G401 (cell line): ENCODE measurements at places on chromosomes 3 and 15. TPM values are rescaled to one million over a fixed set of nuclear protein-coding genes. Genes with fewer than 3 reads are reported as not detected.
A peak's percentile ranks its signal among the peaks of the same experiment; 100 is the strongest.

The ROBO1 gene
- total RNA-seq: 0.43 and 1.4 TPM in 2 replicates

DNA sequence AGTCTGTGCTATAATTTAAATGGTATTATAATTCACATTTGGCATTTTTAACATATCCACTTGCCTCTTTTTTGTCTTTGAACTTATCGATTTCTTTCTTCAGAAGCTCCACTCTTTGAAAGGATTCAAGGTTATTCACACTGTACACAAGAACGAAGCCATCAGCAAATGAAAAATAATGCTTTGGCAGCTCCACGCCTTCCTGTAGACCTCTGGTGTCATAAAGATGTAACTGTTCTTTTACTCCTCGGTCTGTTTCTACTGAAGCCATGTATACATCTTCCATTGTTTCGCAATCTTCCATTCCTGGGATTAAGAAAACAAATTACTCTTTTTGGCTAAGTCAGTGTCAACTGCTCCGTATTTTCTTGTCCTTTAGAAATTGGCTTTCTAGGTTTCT lies 16.0 kb downstream of the NKIRAS1 start:
- no peak for DNase-seq

The TRPM1 gene
- 3.2 TPM in 1 of 2 replicates, not detected in the other for total RNA-seq

The RSL24D1 gene
- 136 and 152 TPM in 2 replicates for total RNA-seq

- no peak for DNase-seq
Observed at GRCh38 chr3:196216089-196216564, at the start of gene SLC51A. Gene SLC51A, plus strand, starts transcription at chr3:196216534. Its CDS starts 179 bp downstream, at chr3:196216713.

The ACTC1 gene
- not detected in 2 replicates for total RNA-seq

GRCh38 chr3:49868862-49869466 lies 742 bp downstream of the CAMKV start:
- DNase-seq: no peak

- DNase-seq: no peak
Observed at GRCh38 chr15:88621789-88622604, 857 bp downstream of the AEN start.

DNA sequence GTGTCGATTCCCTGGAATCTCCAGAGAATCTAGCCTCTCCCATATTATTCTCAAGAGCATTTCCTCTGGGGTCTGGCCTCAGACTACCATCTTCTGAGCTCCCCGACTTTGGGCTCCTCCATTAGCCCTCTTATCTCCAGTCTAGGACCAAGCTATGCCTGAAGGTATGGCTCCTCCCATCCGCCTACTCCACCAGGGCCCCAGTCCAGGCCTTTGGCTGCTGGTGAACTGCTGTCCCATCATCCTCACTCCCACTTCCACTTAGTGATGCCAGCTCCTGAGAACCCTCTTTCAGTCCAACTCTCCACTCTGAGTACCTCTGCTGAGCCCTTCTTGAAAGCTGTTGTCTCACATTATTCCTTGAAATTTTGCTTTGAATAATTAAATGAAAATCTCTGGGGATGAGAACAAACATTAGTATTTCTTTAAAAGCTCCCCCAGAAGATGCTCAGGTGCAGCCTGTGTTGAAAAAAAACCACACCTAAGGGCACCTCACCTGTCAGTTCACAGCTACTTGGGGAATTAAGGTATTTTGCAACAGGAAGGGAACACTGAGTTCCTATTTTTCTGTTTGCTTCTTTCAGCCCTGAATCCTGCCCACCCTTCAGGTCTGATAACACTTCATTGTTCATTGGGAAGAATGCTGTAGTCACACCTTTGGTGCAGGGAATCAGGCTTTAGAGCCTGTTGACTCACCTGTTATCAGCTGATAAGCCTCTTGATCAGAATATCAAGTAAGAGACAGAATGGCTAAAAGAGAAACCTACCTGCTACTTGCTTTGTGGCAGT lies 9.5 kb downstream of the CLDN18 start:
- no peak for DNase-seq

The ADGRG7 gene
- total RNA-seq: not detected in 2 replicates

The ST8SIA2 gene
- total RNA-seq: not detected in 2 replicates

The BLM gene
- 19.0 and 25.7 TPM in 2 replicates for total RNA-seq

DNA sequence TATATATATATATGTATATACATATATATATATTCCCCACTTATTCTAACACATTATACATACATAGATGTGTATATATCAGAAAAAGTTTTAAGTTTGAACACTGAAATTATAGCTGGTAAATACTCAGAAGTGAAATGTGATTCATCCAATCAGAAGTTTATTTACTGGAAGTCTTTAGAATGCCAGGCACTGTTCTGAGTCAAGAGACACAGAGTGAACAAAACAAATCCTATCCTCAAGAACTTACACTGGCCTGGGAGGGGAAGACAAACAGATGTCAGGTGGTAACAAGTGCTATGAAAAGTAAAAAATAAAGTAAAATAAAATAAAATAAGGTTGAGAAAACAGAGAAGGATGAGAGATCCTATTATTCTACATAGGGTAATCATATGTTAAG lies 13.4 kb downstream of the DHX36 start:
- DNase-seq: no peak

- DNase-seq: no peak
Observed at GRCh38 chr3:123668906-123669305, 84.1 kb upstream of the HACD2 start.

DNA sequence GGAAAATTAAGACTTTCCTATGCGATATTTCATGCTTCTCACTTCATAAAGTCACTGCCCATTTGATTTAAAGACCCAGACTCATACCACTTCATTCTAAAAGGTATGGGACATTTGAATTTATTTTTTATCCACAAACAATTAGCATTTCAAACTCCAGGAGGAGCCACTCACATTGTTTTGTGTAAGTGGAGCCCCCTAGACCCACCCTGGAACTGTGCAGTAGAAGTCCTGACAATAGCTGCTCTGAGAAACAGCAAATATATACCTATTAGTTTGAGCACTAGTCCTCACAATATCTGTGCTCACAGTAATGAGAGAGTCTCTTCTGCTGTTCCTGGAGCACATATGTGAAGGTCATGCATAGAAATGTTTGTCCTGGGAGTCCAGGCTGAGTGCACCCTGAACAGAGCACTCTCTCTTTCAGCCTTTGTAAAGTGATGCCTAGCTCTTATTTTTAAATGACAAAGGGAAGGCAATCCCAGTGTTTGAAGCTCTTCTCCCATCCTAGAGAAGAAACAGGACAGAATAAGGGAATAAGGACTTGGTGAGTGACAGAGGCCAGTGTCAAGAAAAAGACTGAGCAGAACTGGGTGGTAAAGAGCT lies 127.5 kb upstream of the STRIT1 start:
- peak; percentile 2 for DNase-seq

GRCh38 chr3:16177962-16178627 lies 3.6 kb downstream of the GALNT15 start:
- peak; percentile 85 for DNase-seq

DNA sequence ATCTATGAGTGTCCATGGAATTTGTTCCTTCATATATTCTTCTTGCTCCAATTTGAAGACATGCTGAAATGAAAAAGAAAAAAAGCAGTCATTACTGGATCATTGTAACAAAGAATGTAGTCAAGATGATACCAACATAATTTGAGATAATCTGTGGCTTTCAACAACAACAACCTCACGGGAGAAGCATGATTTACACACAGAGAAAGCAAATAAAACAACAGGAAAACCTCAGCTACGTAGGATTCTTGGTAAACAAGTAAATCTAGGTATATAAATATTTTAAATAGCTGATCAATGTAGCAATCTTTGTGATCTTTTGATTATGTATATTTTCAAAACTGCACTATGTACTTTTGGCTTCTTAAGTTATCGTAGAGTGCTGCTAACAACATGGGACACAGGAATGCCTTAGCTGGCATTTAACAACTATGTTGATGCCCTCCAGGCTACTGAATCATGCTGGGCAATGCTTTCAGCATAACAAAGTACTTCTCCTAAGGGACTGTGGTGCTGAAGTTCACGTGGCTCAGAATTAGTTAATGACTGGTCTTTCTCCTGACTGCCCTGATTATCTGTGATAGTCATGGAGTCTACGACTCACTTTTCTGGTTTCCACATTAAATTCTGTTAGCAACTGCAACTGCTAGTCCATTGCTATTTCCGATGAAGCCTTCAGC lies 96.5 kb upstream of the MYO5C start:
- DNase-seq: no peak

The GOLGA6B gene
- not detected in 2 replicates for total RNA-seq

- peak; percentile 74 for DNase-seq
Observed at GRCh38 chr3:129651435-129652202, 45.1 kb upstream of the PLXND1 start.

The IL17RC gene
- 12.2 and 22.5 TPM in 2 replicates for total RNA-seq

- DNase-seq: no peak
Observed at GRCh38 chr3:143571548-143571947, 276.7 kb downstream of the SLC9A9 start.

GRCh38 chr3:42906070-42906847 lies at the start of gene ZNF662:
Gene ZNF662, plus strand, starts transcription at chr3:42906142. Its CDS starts 1,973 bp downstream, at chr3:42908115.
- peak; percentile 86 for DNase-seq

The CFAP100 gene
- not detected in 2 replicates for total RNA-seq

The SH3GL3 gene
- not detected in 2 replicates for total RNA-seq

The CSNK1G1 gene
- 11.6 and 15.7 TPM in 2 replicates for total RNA-seq

The GP5 gene
- total RNA-seq: not detected in 2 replicates

- DNase-seq: no peak
Observed at GRCh38 chr3:39350714-39351113, 21.2 kb downstream of the CCR8 start.

The CFAP92 gene
- total RNA-seq: not detected in 2 replicates

GRCh38 chr15:25251700-25252390 lies 187.0 kb downstream of the UBE3A start:
- DNase-seq: no peak

- no peak for DNase-seq
Observed at GRCh38 chr3:25782636-25782937, 656 bp downstream of the NGLY1 start.

DNA sequence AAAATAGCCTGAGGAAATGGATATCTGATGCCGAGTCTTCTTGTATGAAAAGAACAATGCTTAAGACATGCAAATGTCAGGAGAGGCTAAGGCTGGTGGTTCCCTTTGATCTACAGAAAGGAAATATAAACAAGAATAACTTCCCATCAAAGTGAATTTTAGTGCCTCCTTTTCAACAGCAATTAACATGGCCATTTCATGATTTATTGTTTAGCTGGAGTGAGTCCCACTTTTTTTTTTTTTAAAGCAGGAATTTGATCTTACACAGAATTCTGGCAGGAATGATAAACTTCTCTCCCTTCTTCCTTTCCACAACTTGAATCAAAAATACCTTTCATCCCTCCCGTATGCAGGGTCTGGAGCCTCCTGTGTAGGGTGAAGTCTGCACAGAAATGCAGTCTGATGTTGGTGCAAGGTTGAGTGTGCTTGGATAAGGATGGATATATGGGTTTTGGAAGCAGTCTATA lies 287.0 kb downstream of the MEX3B start:
- no peak for DNase-seq

The CORO2B gene
- 1.0 TPM in 1 of 2 replicates, not detected in the other for total RNA-seq

GRCh38 chr3:44477312-44478030 lies at the start of gene ZNF445:
Gene ZNF445, minus strand, starts transcription at chr3:44477670. Its CDS starts 22,121 bp downstream, at chr3:44455549.
- DNase-seq: peak; percentile 86

The CKMT1B gene
- 12.7 and 30.9 TPM in 2 replicates for total RNA-seq

- no peak for DNase-seq
Observed at GRCh38 chr15:34952481-34952880, 17.1 kb downstream of the AQR start.

DNA sequence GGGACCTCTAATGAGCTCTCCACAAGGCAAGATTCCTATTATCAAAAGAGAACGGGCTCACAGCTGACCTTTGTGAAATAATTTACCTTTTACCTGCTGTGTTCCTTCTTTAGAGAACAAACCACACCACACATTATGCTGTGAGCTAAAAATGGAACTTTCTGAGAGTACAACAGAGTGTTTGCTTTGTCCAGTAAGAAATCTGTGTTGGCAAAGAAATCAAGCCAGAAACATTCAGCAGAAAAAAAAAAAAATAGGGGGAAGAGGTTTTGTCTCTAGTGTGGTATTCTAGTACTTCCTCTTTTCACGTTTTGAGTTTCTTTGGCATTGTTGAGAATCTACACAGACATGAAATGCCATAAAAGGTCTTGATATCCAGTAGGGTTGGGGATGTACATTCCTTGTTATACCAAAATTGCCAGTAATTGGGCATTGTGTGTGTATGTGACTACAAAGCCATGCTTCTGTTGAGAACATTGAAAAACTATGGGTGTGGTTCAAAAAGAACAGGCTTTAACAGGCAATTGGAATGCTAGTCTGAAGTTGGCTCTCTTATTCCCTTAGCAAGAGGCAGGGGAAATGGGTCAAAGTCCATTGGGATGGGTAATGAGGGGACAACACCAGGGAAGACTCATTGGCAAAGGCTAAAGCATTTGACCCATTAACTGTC lies 273.5 kb downstream of the NEK10 start:
- DNase-seq: no peak

DNA sequence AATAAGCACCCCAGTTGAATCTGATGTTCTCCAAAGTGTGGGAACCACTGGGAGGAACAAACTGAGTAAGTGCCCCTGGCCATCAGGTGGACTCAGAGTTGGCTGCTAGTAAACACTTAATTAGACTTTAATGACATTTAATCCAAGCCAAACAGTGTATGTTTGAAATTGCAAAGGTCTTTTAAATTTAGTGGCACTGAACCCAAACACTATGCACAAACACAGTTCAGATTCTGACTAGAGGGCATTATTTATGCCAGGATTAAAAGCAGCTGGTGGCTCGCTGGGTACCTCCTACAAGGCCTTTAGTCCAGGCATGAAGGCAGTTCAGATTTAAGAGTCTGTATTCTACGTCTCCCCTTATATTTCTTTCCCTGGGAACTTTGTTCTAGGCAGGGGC lies 264.8 kb downstream of the CLSTN2 start:
- DNase-seq: no peak

DNA sequence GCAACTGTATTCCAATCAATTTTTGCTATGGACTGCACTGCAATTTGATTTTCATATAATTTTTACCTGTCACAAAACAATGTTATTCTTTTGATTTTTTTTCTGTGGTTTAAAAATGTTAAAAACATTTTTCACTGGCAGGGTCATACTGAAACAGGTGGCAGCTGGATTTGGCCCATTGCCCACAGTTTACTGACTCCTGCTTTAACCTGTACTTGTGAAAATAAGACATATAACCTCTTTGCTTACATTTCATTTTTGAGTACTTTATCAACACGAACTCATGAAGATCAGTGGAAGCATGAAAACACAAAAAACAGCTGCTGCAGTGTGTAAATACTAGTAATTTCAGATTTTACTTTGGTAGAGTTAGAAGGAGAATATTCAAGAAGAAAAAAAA lies 313.1 kb downstream of the WDR72 start:
- no peak for DNase-seq

The CACNA2D3 gene
- not detected in 2 replicates for total RNA-seq

DNA sequence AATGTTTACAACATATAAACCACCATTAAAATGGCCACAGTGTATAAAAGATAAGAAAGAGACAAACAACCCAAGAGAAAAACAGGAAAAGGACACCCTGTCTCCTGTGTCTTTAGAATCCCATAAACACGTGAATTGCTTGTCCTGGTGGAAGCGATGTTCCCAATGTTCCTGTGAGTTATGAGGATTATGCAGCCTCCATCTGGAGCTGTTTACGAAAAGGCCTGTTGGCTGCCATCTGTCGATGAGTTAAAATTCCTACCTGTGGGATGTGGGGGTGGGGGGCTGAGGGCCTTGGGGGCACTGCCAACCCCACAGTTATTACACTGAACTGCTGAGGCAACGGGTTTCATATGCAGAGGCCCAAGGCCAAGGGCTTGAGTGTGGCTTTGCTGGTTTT lies 13.6 kb downstream of the NISCH start:
- peak; percentile 98 for DNase-seq
